ENCODE measurements at places on chromosomes 13 and 19. TPM values are rescaled to one million over a fixed set of nuclear protein-coding genes. Genes with fewer than 3 reads are reported as not detected.
A peak's percentile ranks its signal among the peaks of the same experiment; 100 is the strongest.

GRCh38 chr19:35560271-35560670, 3.2 kb downstream of the ATP4A start:
- peaks cover 45% of the 10 kb centered on the region for H3K27me3 ChIP-seq
- no peak for DNase-seq
- H3K27ac ChIP-seq, result no peak overlapping the region
- H3K4me1 ChIP-seq, result no peaks in the 10 kb centered on the region
- no peaks in the 10 kb centered on the region for H3K36me3 ChIP-seq
- H3K4me3 ChIP-seq, result no peak overlapping the region

DNA sequence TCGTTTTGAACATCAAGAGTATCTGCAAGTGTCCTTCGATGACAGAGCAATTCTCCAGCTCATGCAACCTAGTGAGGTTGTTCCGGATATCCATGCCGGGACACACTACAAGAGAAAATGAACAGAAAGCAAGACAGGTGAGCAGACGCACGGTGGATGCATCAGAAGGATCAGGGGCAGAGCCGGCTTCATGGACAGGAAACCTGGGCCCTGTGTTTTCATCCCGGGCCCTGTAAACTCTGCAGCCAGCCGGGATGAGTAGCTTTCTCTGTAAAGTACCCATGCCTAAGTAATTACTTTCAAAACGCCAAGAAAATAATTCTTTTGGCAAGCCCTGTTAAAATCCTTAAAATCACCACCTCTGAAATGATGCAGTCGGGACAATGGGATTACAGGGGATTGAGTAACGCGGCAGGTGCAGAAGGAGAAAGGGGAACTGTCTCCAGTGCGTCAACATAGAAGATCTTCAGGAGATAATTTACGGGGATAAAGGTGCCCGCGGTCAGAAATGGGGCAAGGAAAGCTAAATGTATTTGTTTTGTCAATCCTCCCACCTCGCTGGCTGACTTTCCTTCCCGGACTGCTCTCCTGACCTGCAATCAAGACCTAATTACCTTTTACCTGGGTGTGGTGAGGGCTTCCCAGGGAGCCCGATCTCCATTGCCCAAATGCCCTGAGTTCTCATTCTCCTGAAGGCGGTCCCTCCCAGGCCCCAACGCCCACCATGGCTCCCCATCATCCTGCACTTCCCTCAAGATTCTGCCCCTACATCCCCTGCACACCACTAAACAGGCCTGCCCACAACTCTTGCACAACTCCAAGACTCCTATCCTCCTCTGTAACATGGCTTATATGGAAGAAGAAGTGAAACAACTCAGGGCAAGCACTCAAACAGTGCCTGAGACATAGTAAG, 26.2 kb downstream of the INSR start:
- peaks cover 10% of the 10 kb centered on the region for H3K36me3 ChIP-seq
- no peaks in the 10 kb centered on the region for H3K4me1 ChIP-seq

- H3K27me3 ChIP-seq, result no peaks in the 10 kb centered on the region
- DNase-seq, result no peak
- no peaks in the 10 kb centered on the region for H3K4me1 ChIP-seq
- no peak overlapping the region for H3K27ac ChIP-seq
Observed at GRCh38 chr13:61695147-61695546, 279.5 kb upstream of the PCDH20 start.

GRCh38 chr19:33532859-33533460, 11.4 kb upstream of the PEPD start:
- no peaks in the 10 kb centered on the region for H3K36me3 ChIP-seq
- no peaks in the 10 kb centered on the region for H3K4me1 ChIP-seq
- H3K27ac ChIP-seq, result no peak overlapping the region
- H3K4me3 ChIP-seq, result no peak overlapping the region
- no peak for DNase-seq

- no peaks in the 10 kb centered on the region for H3K36me3 ChIP-seq
- H3K27ac ChIP-seq, result no peak overlapping the region
- peaks cover 2% of the 10 kb centered on the region for H3K27me3 ChIP-seq
- DNase-seq, result no peak
Observed at GRCh38 chr13:43784496-43784895, 2.3 kb downstream of the ENOX1 start.

- peak; percentile 84 for DNase-seq
- H3K4me1 ChIP-seq, result no peaks in the 10 kb centered on the region
- H3K4me3 ChIP-seq, result no peak overlapping the region
- H3K27me3 ChIP-seq, result no peaks in the 10 kb centered on the region
- H3K36me3 ChIP-seq, result peaks cover 4% of the 10 kb centered on the region
Observed at GRCh38 chr19:11560404-11561051, 1.5 kb upstream of the ELOF1 start.

DNA sequence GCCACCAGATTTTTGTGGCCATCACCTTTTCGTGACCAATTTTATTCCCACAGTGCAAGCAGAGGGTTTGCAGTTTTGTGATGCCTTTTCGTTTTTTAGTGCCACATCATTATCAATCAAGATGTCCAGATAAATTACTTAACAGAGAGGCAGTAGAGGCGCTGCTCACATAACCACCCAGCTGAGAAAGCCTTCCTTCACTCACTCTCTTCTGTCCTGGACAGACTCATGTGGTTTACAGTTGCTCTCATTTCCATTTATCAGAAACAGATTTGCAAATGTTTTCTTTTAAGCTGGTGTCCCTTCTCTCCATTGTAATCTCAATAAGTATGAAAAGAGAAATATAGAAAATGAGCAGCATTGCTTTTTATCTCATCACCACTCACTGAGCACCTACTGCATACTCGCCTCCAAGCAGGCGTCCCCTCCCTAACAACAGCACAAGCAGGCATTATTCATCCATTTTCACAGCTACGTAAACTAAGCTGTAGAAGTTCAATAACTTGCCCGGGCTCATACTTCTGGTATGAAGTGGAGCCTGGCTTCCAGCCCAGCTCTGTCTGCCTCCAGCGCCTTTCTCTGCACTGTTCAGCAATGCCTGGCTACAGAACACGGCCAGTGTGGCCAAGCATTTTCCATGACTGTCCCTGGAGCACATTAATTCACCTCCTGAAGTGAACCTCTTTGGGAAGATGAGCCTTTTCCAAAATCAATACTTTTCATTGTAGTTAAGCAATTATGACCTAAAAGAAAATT, 34.6 kb upstream of the KATNAL1 start:
- H3K4me1 ChIP-seq, result peaks cover 32% of the 10 kb centered on the region
- no peaks in the 10 kb centered on the region for H3K27me3 ChIP-seq
- no peaks in the 10 kb centered on the region for H3K36me3 ChIP-seq
- H3K27ac ChIP-seq, result peak overlapping the region; percentile 60
- no peak overlapping the region for H3K4me3 ChIP-seq
- peak; percentile 94 for DNase-seq

DNA sequence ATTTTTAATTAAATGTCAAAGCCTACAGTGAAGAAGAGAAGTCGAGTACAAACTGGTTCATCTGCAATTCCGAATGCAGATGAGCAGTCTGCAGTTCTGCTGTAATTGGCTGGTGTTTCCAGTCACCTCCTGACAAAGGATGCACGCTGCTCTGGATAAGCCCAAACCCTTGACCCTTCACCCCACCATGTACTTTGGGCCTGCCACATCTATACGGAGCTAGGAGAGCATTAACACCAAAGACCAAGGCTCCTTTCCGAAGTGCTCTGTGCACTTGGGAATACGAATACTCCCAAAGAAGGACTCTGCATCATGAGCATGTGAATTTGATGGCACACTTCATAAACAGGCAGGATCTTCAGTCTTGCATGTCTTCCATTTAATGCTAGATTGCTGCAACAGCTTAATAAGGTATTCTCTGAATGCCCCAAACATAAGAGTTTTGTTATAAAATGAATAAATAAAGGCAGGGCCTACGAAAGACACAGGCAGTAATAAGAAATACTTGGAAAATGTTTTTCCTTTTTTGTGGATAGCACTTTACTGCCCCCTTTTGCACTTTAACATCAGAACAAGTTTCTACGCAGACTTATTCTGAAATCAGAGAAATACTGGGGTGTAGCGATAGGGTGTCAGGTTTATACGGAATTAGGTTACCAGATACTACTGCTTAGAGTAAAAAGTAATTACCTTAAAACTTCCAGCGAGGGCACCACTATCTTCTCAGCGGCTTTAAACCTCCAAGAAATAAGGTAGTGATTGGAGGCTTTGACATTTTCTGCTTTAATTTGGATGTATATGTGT, 15.0 kb downstream of the EFNB2 start:
- no peak overlapping the region for H3K4me3 ChIP-seq
- H3K4me1 ChIP-seq, result peaks cover 6% of the 10 kb centered on the region
- H3K27me3 ChIP-seq, result no peaks in the 10 kb centered on the region

DACH1 gene
- polyA plus RNA-seq, result not detected

IZUMO2 gene
- not detected for polyA plus RNA-seq

JSRP1 gene
- not detected for polyA plus RNA-seq

Data from IMR-90 (cell line).